ENCODE measurements at places on chromosomes 7 and 10. TPM values are rescaled to one million over a fixed set of nuclear protein-coding genes. Genes with fewer than 3 reads are reported as not detected.

DNA sequence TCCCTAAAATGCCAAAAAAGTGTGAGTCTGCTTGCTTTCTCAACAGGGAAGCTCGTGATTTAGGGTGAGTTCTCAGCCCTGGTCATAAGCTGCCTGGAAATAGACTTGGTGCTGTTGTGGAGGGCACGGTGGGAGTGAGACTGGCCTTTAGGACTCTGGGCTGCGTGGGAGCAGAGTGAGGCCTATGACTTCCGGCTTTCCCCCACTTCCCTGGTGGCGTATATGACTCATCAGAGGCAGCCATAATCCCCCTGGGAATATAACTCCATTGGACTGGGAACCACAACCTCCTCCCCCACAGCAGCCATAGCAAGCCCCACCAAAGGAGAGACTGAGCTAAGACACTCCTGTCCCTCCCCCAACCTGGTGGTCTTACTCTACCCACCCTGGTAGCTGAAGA lies 95.0 kb downstream of the PON1 start:
- no peaks in the 10 kb centered on the region for H3K27me3 ChIP-seq
- no peaks in the 10 kb centered on the region for H3K36me3 ChIP-seq
- H3K4me1 ChIP-seq: no peaks in the 10 kb centered on the region
- H3K27ac ChIP-seq: no peak overlapping the region
- DNase-seq: no peak

The FRAT1 gene
- 45.5 TPM for total RNA-seq

The SLC16A12 gene
- total RNA-seq: not detected

The TMEM176A gene
- not detected for total RNA-seq

The SAMD8 gene
- 37.4 TPM for total RNA-seq

GRCh38 chr10:69338547-69339450 lies 60.5 kb downstream of the HK1 start:
- H3K4me3 ChIP-seq: no peak overlapping the region
- H3K4me1 ChIP-seq: peaks cover 73% of the 10 kb centered on the region
- no peak overlapping the region for H3K27ac ChIP-seq
- H3K27me3 ChIP-seq: no peaks in the 10 kb centered on the region
- peaks cover 9% of the 10 kb centered on the region for H3K36me3 ChIP-seq
- no peak for DNase-seq

DNA sequence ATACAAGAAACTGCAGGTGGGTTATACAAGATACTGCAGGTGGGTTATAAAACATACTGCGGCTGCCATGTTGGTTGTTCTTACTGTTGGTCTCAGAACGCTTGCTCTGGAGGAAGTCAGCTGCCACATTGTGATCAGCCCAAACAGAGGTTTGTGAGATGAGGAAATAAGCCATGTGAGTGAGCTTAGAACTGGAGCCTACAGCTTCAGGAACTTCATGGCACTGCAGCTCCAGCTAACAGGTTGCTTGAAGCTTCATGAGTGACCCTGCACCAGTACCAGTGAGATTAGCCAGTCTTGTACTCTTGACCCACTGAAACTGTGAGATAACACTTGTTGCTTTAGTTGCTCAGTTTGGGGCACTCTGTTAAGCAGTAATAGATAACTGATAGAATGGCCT lies 74.5 kb upstream of the PRKCQ start:
- no peak overlapping the region for H3K27ac ChIP-seq
- H3K4me1 ChIP-seq: no peaks in the 10 kb centered on the region
- H3K27me3 ChIP-seq: no peaks in the 10 kb centered on the region
- no peaks in the 10 kb centered on the region for H3K36me3 ChIP-seq
- no peak for DNase-seq

DNA sequence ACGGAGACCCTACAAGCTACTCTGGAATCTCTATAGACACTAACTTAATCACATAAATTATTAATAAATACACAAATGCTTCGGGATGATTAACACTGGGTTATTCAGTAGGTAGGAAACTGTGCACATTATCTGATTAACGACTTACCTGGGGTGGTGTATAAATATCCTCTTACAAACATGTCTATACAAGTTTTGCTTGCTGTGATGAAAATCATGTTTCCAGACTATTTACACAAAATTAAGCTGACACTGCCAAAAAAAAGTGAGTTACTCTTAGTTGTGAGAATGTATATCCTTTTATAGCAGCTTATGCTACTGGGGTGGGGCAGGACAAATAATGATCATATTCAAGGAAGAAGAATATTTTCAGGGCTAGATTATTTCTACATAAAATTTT lies 314.6 kb downstream of the C7orf25 start:
- H3K27ac ChIP-seq: no peak overlapping the region
- DNase-seq: no peak
- no peaks in the 10 kb centered on the region for H3K27me3 ChIP-seq
- H3K4me1 ChIP-seq: no peaks in the 10 kb centered on the region
- H3K4me3 ChIP-seq: no peak overlapping the region

DNA sequence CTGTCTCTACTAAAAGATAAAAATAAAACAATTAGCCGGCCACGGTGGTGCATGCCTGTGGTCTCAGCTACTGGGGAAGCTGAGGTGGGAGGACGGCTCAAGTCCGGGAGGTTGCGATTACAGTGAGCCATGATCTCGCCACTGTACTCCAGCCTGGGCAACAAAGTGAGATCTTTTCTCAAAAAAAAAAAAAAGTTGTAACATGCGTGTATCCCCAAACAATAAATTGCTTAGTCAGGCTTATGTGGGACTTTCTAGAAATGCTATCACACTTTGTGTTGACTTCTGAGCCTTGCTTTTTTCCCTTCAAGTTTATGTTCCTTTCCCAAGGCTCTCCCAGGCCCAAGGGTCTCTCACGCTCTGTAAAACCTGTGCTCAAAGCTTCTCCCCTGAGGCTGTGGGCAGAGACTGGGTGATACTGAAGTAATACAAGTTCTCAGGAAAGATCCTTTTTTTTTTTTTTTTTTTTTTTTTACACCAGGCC lies 88.0 kb upstream of the TNS3 start:
- H3K27ac ChIP-seq: no peak overlapping the region
- no peaks in the 10 kb centered on the region for H3K27me3 ChIP-seq
- H3K4me3 ChIP-seq: no peak overlapping the region
- no peaks in the 10 kb centered on the region for H3K4me1 ChIP-seq
- H3K36me3 ChIP-seq: no peaks in the 10 kb centered on the region
- no peak for DNase-seq

DNA sequence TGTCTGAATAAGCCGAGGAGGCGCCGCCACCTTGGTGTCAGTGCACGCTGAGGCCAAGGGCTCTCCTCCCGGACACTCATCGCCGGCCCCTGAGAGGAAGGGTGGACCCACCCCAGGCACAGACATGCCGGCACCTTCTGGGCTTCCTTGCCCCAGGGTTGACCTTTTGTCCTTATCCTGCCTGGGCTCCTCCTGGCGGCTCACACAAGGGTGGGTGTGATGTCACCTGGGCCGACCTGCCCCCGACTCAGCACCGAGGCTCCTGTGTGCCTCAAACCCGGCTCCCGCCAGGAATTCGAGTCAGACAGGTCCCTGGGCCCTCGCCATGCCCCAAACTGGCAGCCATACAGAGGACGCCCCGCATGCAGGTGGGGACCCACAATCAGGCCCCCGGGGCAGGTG lies 17.7 kb upstream of the CFAP46 start:
- H3K36me3 ChIP-seq: no peaks in the 10 kb centered on the region
- H3K27ac ChIP-seq: no peak overlapping the region
- no peak overlapping the region for H3K4me3 ChIP-seq

DNA sequence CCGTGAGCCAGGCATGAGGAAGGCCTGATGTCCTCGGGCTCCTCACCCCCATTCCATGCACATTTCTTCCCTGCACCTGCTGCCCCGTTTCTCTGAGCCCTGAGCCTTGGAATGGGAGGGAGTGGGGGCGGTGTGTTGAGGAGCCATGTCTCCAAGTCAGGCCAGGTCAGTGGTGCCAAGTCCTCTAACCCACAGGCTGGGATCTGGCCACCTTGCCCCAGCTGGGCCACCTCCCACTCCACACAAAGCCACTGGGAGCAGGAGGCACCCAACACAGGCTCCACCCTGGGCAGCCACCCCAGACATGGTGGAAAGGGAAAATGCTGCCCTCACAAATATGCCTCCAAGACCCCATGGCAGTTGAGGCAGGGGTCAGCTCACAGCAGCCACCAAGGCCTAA lies 27.7 kb downstream of the ZCCHC24 start:
- no peak for DNase-seq
- H3K4me3 ChIP-seq: no peak overlapping the region
- H3K27ac ChIP-seq: no peak overlapping the region
- no peaks in the 10 kb centered on the region for H3K36me3 ChIP-seq
- H3K27me3 ChIP-seq: no peaks in the 10 kb centered on the region

The AKR1C4 gene
- total RNA-seq: not detected

- H3K4me3 ChIP-seq: no peak overlapping the region
- H3K27ac ChIP-seq: no peak overlapping the region
- peaks cover 15% of the 10 kb centered on the region for H3K4me1 ChIP-seq
- H3K27me3 ChIP-seq: no peaks in the 10 kb centered on the region
Observed at GRCh38 chr10:131937836-131938235, 37.0 kb downstream of the PPP2R2D start.

DNA sequence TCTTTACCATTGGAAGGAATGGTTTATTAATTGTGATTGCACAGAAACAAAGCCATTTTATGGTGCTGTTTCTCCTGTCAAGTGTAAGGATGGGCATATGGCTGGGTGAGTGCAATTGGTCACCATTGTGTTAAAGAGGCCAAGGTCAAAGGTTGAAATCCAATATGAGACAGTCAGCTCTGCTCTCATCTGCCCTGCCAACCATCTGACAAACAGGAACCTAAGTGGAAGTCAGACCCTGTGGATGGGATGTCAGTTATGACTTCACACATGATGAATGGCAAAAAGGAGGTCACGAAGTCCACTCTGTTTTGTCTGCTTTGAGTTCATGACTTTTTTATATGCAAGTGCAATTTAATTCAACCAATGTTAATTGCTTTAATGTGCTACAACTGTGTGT lies 172.7 kb upstream of the TMEM229A start:
- no peak for DNase-seq
- H3K4me1 ChIP-seq: no peaks in the 10 kb centered on the region
- H3K4me3 ChIP-seq: no peak overlapping the region

- DNase-seq: no peak
- H3K27me3 ChIP-seq: no peaks in the 10 kb centered on the region
- no peak overlapping the region for H3K27ac ChIP-seq
Observed at GRCh38 chr7:121235201-121235600, 93.6 kb upstream of the WNT16 start.

The CCL24 gene
- total RNA-seq: not detected

- H3K4me1 ChIP-seq: peaks cover 19% of the 10 kb centered on the region
- no peaks in the 10 kb centered on the region for H3K27me3 ChIP-seq
- peak overlapping the region; percentile 96 for H3K27ac ChIP-seq
- H3K36me3 ChIP-seq: no peaks in the 10 kb centered on the region
- DNase-seq: no peak
Observed at GRCh38 chr7:35694161-35694783, 663 bp downstream of the HERPUD2 start.

DNA sequence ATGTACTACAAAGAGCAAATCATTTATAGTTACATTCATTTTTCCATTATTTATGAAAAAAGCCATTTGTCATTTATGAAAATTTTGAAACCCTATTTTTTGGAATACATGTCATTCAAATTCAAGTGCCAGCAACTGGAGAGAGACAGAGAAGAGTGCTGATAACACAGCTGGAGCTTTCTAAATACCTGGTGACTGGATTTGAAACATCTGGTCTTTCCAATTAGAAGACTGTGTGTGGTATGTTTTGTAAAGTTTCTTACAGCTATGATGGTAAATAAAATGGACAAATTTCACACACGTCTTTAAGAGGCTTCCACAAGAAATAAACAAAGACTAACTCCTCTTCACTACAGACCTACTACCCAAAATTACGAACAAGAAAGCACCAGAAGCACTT lies 56.8 kb downstream of the CHCHD3 start:
- no peak overlapping the region for H3K4me3 ChIP-seq
- no peaks in the 10 kb centered on the region for H3K27me3 ChIP-seq
- peaks cover 4% of the 10 kb centered on the region for H3K4me1 ChIP-seq
- H3K27ac ChIP-seq: no peak overlapping the region

The EPHA1 gene
- 16.0 TPM for total RNA-seq

DNA sequence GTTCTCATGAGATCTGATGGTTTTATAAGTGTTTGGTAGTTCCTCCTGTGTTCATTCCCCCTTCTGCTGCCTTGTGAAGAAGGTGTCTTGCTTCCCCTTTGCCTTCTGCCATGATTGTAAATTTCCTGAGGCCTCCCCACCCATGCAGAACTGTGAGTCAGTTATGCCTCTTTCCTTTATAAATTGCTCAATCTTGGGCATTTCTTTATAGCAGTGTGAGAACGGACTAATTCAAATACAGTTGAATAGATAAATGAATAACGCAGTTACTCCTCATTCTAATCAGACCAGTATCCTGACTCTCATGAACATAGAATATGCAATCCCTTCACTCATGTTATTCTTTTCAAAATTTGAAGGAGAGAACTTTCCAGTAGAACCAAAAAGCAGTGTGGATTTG lies 375.0 kb upstream of the FZD8 start:
- no peaks in the 10 kb centered on the region for H3K36me3 ChIP-seq
- H3K27me3 ChIP-seq: no peaks in the 10 kb centered on the region
- no peaks in the 10 kb centered on the region for H3K4me1 ChIP-seq
- H3K4me3 ChIP-seq: no peak overlapping the region
- no peak for DNase-seq
- no peak overlapping the region for H3K27ac ChIP-seq

The ARL5B gene
- 13.3 TPM for total RNA-seq

- no peak overlapping the region for H3K4me3 ChIP-seq
- no peaks in the 10 kb centered on the region for H3K4me1 ChIP-seq
- no peaks in the 10 kb centered on the region for H3K36me3 ChIP-seq
Observed at GRCh38 chr7:114439581-114439980, 25.0 kb downstream of the FOXP2 start.

DNA sequence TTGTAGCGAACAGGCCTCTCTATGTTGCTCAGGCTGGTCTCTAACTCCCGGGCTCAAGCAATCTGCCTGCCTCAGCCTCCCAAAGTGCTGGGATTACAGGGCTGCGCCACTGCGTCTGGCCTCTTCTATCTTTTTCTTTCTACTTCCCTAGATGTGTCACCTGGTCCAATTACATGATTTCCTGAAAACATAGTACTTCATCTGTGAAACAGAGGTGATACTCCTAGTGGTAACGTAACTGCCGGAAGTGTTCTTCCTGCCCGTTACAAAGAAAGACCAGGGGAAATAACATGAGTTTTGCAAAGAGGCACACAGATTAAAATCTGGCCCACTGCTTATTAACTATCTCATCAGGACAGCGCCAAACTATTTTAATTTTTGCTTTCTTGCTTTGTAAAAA lies 18.4 kb upstream of the HGF start:
- no peaks in the 10 kb centered on the region for H3K4me1 ChIP-seq
- no peak overlapping the region for H3K27ac ChIP-seq
- H3K27me3 ChIP-seq: no peaks in the 10 kb centered on the region
- no peaks in the 10 kb centered on the region for H3K36me3 ChIP-seq

The MTG1 gene
- total RNA-seq: 28.5 TPM

GRCh38 chr10:6907877-6908530 lies 327.9 kb upstream of the PRKCQ start:
- H3K27me3 ChIP-seq: no peaks in the 10 kb centered on the region
- DNase-seq: no peak
- no peak overlapping the region for H3K4me3 ChIP-seq
- peaks cover 2% of the 10 kb centered on the region for H3K4me1 ChIP-seq

The NME8 gene
- total RNA-seq: not detected

DNA sequence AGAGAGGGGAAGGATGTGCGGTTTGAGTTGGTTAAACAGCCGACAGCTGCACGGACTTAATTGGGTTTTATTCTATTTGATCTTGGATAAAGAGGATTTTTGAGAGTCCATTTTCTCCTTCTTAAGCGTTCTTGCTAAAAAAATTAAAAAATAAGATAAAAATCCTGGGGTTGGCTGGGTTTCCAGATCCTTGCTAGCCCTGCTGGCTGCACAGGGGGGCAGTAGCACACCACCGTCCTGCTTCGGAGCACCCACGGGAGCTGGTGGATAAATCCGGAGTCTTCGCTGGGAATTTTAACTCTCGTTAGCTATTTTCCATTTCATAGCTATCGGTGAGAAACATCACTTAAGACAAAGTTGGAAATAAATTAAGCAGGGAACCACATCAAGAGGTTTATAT lies 792.0 kb downstream of the TYW1 start:
- DNase-seq: no peak
- H3K36me3 ChIP-seq: no peaks in the 10 kb centered on the region

The NUPR2 gene
- not detected for total RNA-seq

Measured in CD4-positive, alpha-beta T cell (primary cell).